Neuronal stem cell (in vitro differentiated cells): ENCODE measurements at places on chromosomes 6 and 20.

- H3K4me1 ChIP-seq: no peaks in the 10 kb centered on the region
- no peak for DNase-seq
- H3K4me3 ChIP-seq: no peak overlapping the region
- no peak overlapping the region for H3K27ac ChIP-seq
- H3K36me3 ChIP-seq: no peaks in the 10 kb centered on the region
Observed at GRCh38 chr6:76701610-76702009, 629.1 kb upstream of the IMPG1 start.

DNA sequence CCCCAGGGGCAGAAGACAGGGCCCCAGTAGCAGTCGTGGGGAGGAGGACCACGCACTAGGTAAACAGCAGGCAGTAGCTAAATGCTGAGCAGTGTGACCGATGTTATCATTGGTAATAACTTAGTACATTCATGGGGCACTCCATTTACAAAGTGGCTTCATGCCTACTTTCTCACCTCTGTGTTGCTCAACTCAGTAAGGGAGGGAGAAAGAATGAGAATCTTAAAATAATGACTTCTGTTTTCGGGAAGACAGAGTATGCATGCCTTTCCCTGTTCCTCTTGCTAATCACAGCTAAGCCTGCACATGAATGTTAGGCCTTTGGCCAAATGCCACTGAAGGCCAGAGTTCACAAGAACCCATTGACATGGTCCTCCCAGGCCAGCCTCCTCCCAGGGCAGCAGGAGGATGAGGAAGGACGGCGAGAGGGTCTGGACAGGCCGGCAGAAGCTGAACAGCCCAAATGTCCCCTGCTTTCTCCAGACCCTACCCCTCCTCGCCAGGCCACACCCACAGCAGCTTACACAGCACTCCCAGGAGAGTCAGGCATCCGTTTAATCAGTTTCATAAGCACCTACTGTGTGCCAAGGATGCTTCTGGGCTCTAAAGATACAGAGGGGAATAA, 183.4 kb downstream of the ANKRD60 start:
- no peak overlapping the region for H3K4me3 ChIP-seq
- no peaks in the 10 kb centered on the region for H3K36me3 ChIP-seq
- no peak for DNase-seq
- peaks cover 11% of the 10 kb centered on the region for H3K4me1 ChIP-seq
- H3K27me3 ChIP-seq: no peaks in the 10 kb centered on the region

DNA sequence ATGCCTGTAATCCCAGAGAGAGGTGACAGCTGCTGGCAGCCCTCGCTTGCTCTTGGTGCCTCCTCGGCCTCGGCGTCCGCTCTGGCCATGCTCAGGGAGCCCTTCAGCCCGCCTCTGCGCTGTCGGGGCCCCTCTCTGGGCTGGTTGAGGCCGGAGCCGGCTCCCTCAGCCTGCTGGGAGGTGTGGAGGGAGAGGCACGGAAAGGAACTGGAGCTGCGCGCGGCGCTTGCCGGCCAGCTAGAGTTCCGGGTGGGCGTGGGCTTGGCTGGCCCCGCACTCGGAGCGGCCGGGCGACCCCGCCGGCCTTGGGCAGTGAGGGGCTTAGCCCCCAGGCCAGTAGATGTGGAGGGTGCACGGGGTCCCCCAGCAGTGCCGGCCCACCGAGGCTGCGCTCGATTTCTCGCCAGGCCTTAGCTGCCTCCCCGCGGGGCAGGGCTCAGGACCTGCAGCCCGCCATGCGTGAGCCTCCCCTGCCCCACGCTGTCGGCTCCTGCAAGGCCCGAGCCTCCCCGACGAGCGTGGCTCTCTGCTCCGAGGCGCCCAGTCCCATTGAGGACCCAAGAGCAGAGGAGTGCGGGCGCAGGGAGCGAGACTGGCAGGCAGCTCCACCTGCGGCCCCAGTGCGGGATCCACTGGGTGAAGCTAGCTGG, 34.6 kb downstream of the C6orf52 start:
- no peaks in the 10 kb centered on the region for H3K27me3 ChIP-seq
- no peak overlapping the region for H3K4me3 ChIP-seq
- H3K27ac ChIP-seq: no peak overlapping the region
- no peak for DNase-seq
- no peaks in the 10 kb centered on the region for H3K4me1 ChIP-seq

DNA sequence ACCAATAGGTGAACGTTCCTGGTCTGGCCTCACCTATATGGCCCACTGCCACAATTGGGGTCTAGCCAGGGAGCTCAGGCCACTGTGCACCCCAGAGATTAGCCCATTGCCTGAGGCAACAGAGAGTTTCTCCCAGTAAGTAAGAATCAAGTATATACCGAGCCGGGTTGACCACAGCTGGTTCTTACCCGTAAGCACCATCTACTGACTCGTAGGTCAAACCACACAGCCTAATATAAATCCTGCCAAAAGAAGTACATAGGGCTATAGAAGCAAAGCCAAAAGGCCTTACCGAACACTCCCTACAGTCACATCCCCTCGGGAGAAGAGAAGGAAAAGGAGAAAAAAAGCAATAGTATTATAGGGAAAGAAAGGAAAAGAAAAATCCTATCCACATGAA, 463.6 kb upstream of the GJE1 start:
- no peak overlapping the region for H3K4me3 ChIP-seq
- DNase-seq: no peak
- no peaks in the 10 kb centered on the region for H3K27me3 ChIP-seq
- H3K36me3 ChIP-seq: no peaks in the 10 kb centered on the region

GRCh38 chr6:35054106-35054742, 86.9 kb downstream of the TCP11 start:
- peaks cover 39% of the 10 kb centered on the region for H3K4me1 ChIP-seq
- H3K36me3 ChIP-seq: peaks cover 6% of the 10 kb centered on the region
- no peak overlapping the region for H3K4me3 ChIP-seq
- H3K27me3 ChIP-seq: no peaks in the 10 kb centered on the region
- no peak for DNase-seq

GRCh38 chr6:42692137-42692911, 30.1 kb downstream of the PRPH2 start:
- H3K4me1 ChIP-seq: no peaks in the 10 kb centered on the region
- H3K36me3 ChIP-seq: peaks cover 77% of the 10 kb centered on the region
- DNase-seq: no peak
- no peak overlapping the region for H3K4me3 ChIP-seq
- H3K27ac ChIP-seq: no peak overlapping the region

GRCh38 chr6:5107341-5107740, 22.2 kb downstream of the PPP1R3G start:
- H3K27me3 ChIP-seq: no peaks in the 10 kb centered on the region
- H3K4me3 ChIP-seq: no peak overlapping the region
- no peaks in the 10 kb centered on the region for H3K4me1 ChIP-seq
- no peak for DNase-seq
- no peak overlapping the region for H3K27ac ChIP-seq

GRCh38 chr6:123745895-123746294, 57.8 kb upstream of the NKAIN2 start:
- H3K27ac ChIP-seq: no peak overlapping the region
- no peak overlapping the region for H3K4me3 ChIP-seq
- no peaks in the 10 kb centered on the region for H3K36me3 ChIP-seq
- no peaks in the 10 kb centered on the region for H3K27me3 ChIP-seq
- no peak for DNase-seq
- H3K4me1 ChIP-seq: no peaks in the 10 kb centered on the region

DNA sequence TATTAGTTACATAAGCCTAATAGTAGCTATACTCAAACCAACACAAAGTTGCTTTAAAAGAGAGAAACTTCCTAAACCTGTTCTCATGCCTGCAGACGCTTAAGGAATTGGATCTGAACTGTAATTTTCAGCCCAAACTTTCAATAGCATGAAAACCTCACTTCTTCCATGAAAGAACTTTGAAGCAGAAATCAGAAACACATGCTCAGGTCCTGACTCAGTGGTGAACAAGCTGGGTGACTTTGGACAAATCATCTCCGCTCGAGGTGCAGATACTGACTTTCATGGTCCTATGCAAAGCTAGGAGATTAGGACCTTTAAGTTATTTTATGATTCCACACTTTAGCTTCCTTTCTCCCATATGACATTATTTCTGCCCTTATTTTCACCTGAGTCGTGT, 36.5 kb downstream of the NOX3 start:
- no peak for DNase-seq
- H3K27ac ChIP-seq: no peak overlapping the region
- H3K36me3 ChIP-seq: no peaks in the 10 kb centered on the region

DNA sequence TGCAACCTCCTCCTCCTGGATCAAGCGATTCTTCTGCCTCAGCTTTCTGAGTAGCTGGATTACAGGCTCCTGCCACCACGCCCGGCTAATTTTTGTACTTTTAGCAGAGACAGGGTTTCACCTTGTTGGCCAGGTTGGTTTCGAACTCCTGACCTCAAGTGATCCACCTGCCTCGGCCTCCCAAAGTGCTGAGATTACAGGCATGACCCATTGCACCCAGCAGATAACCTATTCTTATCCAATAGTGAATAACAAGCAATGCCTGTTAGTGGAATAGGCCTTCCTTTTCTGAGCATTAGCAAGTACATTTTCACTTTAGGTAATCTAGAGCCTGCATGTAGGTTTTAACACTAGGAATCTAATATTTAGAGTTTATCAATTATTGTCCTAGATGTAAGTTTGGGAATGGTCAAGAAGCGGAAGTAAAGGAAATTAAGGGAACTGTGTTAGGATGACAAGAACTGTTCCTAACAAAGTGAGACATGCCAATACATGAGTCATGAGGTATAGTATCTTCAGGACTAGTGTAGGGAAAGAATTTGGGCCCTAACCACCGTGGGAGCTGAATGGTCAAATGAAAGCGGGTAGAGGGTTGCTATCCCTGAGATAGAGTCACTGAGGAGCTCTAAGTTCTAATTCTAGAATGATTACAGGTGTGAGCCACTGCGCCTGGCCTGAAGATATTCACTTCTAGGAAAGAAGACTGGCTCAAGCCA, 15.0 kb downstream of the BLTP3A start:
- no peaks in the 10 kb centered on the region for H3K27me3 ChIP-seq
- H3K4me3 ChIP-seq: no peak overlapping the region
- H3K27ac ChIP-seq: no peak overlapping the region
- H3K36me3 ChIP-seq: no peaks in the 10 kb centered on the region
- no peak for DNase-seq

DNA sequence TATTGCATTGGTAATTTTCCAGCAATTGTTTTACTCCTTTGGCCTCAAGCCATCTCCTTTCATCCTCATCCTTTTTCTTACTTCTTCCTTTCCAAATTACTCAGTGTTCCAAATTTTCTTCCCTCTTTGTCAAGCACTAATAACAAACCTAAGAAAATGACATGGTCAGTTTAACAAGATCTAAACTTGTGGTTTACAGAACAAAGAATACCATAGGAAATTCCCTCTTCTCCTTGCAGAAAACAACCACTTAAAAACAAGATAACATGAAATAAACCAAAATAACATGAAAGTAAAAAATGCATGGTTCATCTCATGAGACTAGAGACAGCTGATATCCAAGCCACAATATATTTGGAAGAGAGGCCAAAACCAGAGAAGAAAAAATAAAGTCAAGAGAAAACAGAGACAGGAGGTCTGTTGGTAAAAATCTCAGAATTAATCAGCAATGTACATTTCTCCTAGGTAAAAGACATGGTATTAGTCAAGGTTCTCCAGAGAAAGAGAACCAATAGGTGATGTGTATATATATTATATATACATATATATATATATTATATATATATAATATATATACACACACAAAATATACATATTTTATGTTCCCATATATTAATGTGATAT, 51.0 kb upstream of the SENP6 start:
- H3K27ac ChIP-seq: no peak overlapping the region
- H3K4me1 ChIP-seq: no peaks in the 10 kb centered on the region
- DNase-seq: no peak
- H3K4me3 ChIP-seq: no peak overlapping the region
- no peaks in the 10 kb centered on the region for H3K27me3 ChIP-seq

- H3K36me3 ChIP-seq: no peaks in the 10 kb centered on the region
- H3K27ac ChIP-seq: no peak overlapping the region
- H3K27me3 ChIP-seq: no peaks in the 10 kb centered on the region
- H3K4me3 ChIP-seq: peak overlapping the region; percentile 36
Observed at GRCh38 chr6:87968435-87969278, 79.0 kb upstream of the SPACA1 start.

- no peak for DNase-seq
- no peaks in the 10 kb centered on the region for H3K27me3 ChIP-seq
Observed at GRCh38 chr20:62062661-62063314, 2.9 kb downstream of the TAF4 start.

DNA sequence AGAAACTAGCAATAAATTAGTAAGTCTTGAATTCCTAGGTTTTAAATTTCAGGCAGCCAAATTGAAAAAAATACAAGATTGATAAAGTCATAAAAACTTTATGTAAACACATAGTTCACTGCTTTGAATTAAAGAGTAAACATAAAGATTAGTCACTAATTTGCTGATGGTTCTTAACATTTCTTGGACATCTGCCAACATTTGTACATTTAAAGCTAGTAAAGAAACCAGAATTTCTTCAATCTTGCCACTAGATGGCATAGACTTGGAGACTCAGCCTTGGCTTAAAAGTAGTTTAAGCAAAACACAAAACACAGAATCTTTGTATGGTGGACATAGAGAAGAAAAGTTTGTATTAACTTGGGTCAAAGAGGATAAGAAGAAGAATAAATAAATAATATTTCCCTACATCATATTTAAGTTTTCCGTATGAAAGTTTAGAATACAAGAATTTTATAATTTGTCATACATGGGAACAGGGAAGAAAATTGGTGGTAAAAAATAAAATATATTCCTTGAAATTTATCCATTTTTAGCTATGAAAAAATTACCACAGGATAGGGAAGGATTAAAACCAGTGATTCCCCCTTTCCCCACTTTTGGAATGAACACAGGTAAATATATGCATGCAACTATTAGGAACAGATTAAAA, 41.7 kb upstream of the FAM135A start:
- no peaks in the 10 kb centered on the region for H3K36me3 ChIP-seq
- no peaks in the 10 kb centered on the region for H3K4me1 ChIP-seq
- peaks cover 13% of the 10 kb centered on the region for H3K27me3 ChIP-seq
- no peak overlapping the region for H3K27ac ChIP-seq
- no peak overlapping the region for H3K4me3 ChIP-seq
- DNase-seq: no peak

- peaks cover 6% of the 10 kb centered on the region for H3K4me1 ChIP-seq
- H3K27me3 ChIP-seq: no peaks in the 10 kb centered on the region
Observed at GRCh38 chr6:39422238-39422637, 99.7 kb upstream of the KCNK16 start.

DNA sequence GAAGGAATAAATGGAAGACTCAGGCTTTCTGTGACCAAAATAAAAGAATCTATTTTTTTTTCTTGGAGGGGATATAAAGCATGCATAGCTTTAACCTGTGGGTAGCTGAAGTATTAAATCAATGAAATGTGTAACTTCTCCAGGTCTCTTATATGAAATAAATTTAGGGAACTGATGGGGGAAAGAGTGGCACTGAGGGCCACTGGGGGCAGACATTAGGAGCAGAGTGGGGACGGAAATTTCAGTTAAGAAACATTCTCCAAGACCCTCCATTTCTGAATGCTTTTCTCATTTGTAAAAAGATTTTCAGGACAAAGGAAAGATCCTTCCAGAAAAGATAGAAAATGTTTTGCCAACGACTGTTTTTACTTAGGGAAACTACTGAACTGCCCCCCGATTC, 131.0 kb downstream of the GPX5 start:
- no peak overlapping the region for H3K27ac ChIP-seq
- H3K4me1 ChIP-seq: peaks cover 6% of the 10 kb centered on the region
- no peak for DNase-seq
- H3K4me3 ChIP-seq: peak overlapping the region; percentile 51
- no peaks in the 10 kb centered on the region for H3K36me3 ChIP-seq

GRCh38 chr6:8462169-8462568, 26.8 kb upstream of the SLC35B3 start:
- H3K36me3 ChIP-seq: no peaks in the 10 kb centered on the region
- H3K27ac ChIP-seq: no peak overlapping the region
- no peaks in the 10 kb centered on the region for H3K27me3 ChIP-seq
- no peaks in the 10 kb centered on the region for H3K4me1 ChIP-seq
- H3K4me3 ChIP-seq: no peak overlapping the region
